Stimulated activated CD8-positive, alpha-beta memory T cell treated with anti-CD3 and anti-CD28 coated beads, Interleukin-2, amount 100 ng/mL, for 1 hour (primary cell): ENCODE measurements at places on chromosomes 7 and 10.

GRCh38 chr7:30221764-30222163 is 62.6 kb upstream of the ZNRF2 start:
- no peak for DNase-seq

DNA sequence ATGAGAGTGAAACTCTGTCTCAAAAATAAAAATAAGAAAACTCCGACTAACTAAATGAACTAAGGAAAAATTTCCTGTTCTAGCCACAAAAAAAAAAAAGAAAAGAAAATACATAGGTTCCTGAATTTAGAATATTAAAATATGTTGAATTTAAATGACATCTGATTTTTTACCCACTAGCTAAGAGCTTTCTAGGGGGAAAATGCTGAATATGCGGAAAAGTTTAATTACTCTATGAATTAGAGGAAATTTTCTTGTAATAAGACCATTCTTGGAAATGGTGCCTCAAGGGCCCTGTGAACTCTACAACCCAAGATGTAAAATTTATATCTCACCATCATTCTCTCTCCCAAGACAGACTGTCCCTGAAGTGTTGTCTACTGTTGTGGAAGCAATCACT is 165.0 kb upstream of the CALN1 start:
- no peak for DNase-seq

DNA sequence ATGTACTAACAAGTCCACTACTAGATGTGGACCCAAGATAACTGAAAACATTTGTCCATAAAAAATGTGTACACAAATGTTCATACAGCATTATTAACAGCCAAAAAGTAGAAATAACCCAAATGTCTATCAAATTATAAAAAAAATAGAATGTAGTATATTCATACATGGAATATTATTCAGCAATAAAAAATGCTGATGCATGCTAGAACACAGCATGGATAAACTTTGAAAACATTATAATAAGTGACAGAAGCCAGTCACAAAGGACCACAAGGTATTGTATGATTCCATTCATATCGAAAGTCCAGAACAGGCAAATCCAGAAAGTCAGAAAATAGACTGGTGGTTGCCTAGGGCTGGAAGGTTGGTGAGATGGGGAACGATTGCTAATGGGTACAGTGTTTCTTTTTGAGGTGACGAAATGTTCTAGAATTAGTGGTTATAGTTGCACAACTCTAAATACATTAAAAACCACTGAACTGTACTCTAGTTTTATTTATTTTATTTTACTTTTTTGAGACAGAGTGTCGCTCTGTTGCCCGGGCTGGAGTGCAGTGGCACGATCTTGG is 43.3 kb upstream of the ANLN start:
- DNase-seq: no peak

DNA sequence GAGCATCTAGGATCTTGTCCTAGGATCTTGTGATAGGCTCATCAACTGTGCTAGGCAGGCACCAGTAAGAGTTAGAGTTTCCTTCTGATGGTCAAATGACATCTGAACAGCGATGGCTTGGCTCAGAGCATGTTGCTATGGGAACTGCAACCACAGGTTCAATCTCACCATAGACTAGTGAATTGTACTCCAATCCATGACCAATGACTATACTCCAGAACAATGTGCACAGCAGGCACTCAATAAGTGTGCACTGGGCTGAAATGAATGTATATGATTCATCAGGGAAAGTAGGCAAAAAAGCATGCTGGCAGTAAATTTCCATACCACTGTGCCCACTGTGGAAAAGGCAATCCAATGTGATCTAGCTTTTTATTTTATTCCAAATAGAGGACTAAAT is 163.6 kb upstream of the HPS1 start:
- no peak for DNase-seq

DNA sequence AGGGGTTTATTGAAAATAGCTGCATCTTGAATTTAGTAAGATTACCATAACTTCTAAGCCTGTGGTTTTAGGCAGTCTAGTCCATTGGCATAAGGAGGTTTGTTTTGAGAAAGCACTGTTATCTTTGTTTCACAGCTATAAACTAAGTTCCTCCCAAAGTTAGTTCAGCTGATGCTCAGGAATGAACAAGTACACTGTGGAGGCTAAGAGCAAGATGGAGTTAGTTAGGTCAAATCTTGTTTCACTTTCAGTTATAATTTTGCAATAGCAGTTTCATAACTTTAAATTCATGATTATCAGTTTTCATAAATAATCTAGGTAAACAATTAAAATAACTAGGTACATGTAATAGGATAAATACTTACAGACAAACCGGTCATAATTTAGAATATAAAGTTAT is 15.4 kb downstream of the SEC61G start:
- no peak for DNase-seq

DNA sequence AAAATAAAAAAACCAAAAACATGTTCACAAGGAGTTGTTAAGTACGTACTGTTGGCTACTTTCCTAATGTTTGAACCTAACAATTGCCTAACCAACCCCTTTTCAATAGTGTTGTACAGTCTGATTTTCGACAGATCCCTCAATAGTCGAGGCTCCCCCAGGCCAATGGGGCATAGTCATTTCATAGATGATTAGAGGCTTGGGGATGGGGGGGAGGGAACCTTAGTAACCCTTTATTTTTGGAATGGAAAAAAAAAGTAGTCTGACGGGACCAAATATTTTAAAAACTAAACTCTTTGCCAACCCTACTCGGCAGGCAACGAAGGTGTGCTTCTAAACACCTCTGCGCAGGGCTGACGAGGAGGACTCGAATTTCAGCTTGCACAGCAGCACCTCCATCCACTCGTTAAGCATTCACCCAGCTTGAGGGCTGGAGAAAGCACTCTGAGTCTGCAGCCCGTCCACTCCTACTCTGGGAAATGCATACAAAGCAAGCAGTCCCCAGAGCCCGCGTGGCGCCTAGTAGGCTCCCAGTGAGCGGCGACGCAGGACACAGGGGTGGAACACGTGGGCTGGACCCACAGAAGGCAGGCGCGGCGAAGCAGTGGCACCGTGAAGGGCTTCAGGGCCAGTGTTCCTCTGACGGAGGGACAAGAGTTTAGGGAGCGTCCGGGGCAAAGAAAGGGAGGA is 899 bp downstream of the PUS7 start:
- no peak for DNase-seq

- DNase-seq: no peak
Measured at GRCh38 chr10:47025253-47025539, 114.0 kb downstream of the PTPN20 start.

- DNase-seq: no peak
Measured at GRCh38 chr7:2610466-2610865, 21.3 kb upstream of the TTYH3 start.

- DNase-seq: no peak
Measured at GRCh38 chr10:123154711-123155505, 706 bp downstream of the BUB3 start.

GRCh38 chr10:131570716-131571307 is 259.3 kb upstream of the TCERG1L start:
- no peak for DNase-seq

GRCh38 chr10:30784897-30785605 is 155.5 kb upstream of the LYZL2 start:
- DNase-seq: no peak

- DNase-seq: no peak
Measured at GRCh38 chr10:43233601-43234430, 33.0 kb downstream of the RASGEF1A start.

DNA sequence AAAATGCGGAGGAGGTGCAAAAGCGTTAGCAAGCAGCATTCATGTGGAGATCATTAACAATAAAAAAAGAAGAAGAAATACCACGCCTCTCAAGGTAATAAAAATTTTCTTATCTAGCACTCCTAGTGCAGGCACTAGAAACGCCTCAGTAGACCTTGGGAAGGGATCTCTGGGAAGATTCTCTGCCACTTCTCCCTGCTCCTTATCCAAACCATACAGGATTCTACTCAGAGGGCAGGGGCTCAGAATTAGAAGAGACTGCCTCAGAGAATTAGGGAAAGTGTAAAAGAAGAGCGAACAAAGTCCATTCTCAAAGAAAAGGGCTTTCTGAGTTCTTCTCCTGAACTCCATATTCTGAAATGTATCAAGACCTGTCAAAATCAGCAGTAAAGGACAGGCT is 413.4 kb downstream of the SORCS1 start:
- DNase-seq: no peak

DNA sequence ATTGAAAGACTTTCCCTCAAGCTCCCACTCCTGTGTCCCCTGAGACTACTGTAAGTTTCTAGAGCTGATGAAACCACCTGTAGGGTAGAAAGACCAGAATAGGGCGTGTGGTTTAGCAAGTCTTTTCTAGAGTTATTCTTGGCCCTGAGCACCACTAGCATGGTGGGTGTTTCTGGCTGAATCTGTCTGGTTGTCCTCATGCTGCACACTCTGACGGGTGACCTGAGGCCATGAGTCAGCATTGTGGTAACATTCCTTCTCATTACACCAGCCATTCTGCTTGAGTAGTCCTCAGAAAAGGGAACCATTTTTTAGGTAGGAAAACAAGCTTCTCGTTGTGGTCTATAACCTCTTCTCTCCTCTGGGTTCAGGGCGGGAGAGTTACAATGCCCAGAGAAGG is 250.3 kb downstream of the SNX13 start:
- no peak for DNase-seq

- no peak for DNase-seq
Measured at GRCh38 chr10:14534152-14534551, 203.4 kb upstream of the FRMD4A start.

DNA sequence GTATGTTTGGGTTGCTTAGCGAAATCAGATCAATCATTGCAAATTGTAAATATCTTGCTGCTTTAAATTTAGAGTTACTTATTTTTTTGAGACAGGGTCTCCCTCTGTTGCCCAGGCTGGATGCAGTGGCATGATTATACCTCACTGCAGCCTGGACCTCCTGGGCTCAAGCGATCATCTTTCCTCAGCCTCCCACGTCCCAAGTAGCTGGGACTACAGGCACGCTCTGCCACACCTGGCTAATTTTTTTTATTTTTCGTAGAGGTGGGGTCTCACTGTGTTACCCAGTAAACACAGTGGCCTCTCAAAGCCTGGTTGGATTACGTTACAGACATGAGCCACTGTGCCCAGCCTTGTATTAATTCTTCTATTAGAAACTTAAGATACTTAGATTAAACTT is 1.7 kb downstream of the VDAC2 start:
- no peak for DNase-seq

GRCh38 chr7:32299133-32299702 is 191.0 kb downstream of the LSM5 start:
- no peak for DNase-seq

- DNase-seq: no peak
Measured at GRCh38 chr7:115618676-115619075, 411.9 kb downstream of the TFEC start.

GRCh38 chr7:138911007-138911406 is 70.2 kb downstream of the KIAA1549 start:
- no peak for DNase-seq

DNA sequence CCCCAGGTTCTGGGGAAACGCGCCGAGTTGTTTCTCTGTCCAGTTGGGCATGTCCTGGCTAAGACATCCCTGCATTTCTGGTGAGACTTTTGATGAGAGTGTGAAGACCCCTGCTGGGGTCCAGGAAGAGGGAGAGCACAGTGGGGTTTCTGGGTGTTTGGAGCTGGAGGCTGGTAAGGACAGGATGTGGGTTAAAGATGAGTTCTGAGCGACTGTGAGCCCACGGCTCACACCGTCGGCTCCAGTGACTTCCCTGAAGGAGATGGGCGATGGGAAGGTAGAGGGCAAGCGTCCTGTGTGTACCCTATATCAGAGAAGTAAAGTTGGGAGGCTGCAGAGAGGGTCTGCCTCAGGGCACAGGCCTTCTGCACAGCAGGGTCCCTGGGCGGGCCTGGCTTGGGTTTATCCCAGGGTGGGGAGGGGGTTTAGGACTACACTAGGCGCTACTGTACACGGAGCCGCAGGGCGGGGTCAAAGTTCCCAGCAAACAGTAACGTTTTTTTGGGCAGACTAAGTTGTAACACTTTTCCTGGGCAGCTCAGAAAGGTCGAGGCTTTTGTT is 3.6 kb downstream of the EMX2 start:
- DNase-seq: no peak

GRCh38 chr10:34850558-34850957 is 35.5 kb upstream of the PARD3 start:
- DNase-seq: no peak

DNA sequence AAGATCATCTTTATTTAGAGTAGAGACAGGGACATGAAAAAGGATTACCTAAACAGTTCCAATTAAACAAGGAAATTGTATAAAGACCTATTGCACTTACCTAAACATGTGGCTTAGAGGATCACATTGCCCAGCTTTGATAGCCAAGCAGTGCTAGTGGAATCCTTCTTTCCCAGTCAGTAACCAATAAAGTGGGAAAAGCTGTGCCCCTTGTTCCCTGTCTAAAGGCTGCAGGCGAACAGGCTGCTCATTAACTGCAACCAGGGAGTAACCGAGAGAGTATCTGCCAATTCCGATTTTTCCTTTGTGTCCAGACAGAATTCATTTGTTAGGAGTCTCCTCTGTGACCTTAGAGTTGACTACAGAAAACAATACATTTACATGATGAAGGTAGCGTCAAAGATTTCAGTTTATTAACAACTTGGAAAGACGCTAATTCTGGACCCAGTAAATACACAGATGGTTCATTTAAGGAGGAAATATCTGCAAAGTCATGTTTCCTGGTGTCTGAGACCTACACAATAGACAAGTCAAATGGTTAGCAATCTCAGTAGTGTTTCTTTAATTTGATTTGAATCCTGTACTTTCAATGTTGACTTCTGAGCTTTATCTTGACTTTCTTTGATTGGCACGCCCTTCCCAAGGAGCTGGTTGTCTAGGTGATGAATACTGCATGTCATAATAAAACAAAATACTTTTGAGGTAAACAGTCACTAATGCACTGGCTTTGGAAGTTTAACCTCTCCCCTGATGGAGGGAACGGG is 57.3 kb upstream of the MET start:
- no peak for DNase-seq

GRCh38 chr10:131663351-131663750 is 237.5 kb upstream of the PPP2R2D start:
- DNase-seq: no peak

DNA sequence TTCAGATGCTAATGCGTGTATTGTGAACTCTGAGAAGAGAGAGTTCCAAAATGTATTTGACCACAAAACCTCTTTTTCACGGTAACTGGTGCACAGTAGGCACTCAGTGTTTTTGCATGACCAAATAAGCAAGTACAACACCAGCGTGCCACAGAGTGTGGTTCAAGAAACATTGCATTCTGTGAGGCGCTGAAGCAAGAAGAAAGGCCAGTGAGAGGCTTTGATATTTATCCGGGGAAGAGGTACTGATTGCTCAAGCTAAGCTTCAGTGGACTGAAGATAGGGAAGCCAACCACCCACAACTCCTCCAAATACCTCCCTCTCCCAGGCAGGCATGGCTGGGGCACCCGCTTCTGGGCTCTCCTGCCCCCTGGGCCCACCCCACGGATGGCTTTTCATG is 611.2 kb downstream of the SDK1 start:
- no peak for DNase-seq

- no peak for DNase-seq
Measured at GRCh38 chr10:105063796-105064195, 422.7 kb downstream of the SORCS3 start.

DNA sequence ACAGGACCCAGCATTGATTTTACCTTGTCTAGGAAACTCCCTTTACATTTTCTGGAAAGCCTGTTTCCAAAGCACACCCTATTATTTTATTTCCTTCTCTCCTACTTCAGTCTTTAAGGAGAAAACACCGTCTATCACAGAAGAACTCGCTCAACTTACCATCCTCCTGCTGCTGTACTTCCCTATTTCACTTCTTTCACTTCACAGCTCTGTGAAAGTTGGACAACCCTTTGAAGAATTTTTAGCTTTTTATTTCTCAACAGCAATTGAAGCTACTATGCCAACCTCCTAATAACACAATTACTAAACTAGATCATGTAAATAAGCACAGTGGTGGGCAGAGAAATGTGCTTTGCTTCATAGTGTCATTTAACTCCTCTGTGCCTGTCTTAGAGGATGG is 166.5 kb downstream of the TFEC start:
- no peak for DNase-seq
